CD4-positive, CD25-positive, alpha-beta regulatory T cell (primary cell): ENCODE measurements at places on chromosomes 6 and 20. TPM values are rescaled to one million over a fixed set of nuclear protein-coding genes. Genes with fewer than 3 reads are reported as not detected.
A peak's percentile ranks its signal among the peaks of the same experiment; 100 is the strongest.

CEP43 gene
- 8.6 TPM for polyA plus RNA-seq

FAXC gene
- not detected for polyA plus RNA-seq

GSTA3 gene
- not detected for polyA plus RNA-seq

VGLL2 gene
- not detected for polyA plus RNA-seq

DNA sequence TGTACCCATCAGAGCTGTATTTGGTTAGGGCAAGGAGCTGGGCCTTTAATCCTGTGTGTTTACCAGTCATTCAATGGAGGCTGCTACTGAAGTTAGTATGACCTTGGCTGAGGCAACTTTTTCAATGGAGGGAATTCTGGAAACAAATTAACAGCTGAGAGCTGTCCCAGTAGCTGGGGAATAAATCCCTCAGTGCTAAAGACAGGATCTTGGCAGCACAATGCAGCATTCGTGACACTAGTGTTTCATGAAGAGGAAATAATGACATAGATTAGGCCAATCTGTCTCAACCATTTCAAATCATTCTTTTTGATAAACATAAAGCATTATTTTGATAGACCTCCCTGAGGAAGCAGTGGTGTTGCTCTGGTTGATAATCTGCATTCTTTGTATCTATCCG is 42.9 kb downstream of the GRM1 start:
- no peaks in the 10 kb centered on the region for H3K27me3 ChIP-seq
- H3K36me3 ChIP-seq = no peaks in the 10 kb centered on the region
- H3K4me1 ChIP-seq = no peaks in the 10 kb centered on the region

DNA sequence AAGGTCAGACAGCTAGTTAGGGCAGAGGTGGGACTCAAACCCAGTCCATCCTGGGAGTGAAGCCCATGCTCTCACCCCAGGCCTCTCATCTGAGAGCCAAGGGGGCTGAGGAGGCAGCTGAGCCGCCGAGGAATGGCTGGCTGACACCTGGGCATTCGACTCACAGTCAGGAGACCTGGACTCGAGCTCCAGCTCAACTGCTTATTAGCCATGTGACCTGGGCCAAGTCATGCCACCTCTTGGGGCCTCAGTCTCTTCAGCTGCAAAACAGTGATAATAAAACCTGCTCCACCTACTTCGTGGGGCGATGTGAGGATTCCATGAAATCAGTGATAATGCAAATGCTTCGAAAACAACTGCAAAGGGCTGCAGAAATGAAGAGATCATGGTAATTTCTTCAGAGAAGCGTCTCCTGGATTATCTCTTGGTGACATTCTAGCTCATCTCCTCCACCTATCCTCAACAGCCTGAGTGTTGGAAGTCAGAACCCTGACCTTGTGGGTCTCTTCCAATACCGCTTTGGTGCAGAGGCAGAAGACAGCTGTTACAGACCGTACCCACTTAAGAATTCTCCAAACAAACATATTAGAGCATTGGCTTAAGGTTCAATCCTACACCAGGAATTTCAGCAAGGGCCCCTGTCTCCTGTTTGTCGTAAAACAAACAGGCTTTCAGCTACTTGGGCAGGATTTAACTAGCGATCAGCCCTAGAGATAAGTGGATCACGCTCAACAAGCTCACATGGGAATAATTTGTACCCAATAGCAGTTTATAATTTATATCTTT is 60.0 kb upstream of the PIM1 start:
- H3K36me3 ChIP-seq = no peaks in the 10 kb centered on the region
- DNase-seq = no peak
- H3K4me3 ChIP-seq = no peak overlapping the region
- H3K27me3 ChIP-seq = no peaks in the 10 kb centered on the region

DNA sequence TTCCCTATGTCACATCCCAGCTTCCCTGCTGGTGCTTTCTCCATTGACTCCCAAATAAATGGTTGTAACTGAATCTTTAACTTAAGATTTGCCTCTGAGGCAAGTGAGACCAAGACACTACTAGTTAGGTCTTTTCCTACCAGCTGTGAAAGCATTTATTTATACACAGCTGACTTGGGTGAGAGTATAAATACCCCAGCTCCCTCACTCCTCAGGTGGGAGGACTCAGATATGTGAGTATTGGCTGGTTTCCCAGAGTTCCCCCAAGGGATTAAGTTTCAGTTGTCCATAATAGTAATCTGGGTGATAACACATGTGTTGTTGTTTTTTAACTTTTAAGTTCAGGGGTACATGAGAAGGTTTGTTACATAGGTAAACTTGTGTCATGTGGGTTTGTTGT is 49.8 kb downstream of the CFAP61 start:
- H3K4me3 ChIP-seq = no peak overlapping the region
- DNase-seq = no peak
- H3K4me1 ChIP-seq = no peaks in the 10 kb centered on the region
- H3K27me3 ChIP-seq = peaks cover 2% of the 10 kb centered on the region

DNA sequence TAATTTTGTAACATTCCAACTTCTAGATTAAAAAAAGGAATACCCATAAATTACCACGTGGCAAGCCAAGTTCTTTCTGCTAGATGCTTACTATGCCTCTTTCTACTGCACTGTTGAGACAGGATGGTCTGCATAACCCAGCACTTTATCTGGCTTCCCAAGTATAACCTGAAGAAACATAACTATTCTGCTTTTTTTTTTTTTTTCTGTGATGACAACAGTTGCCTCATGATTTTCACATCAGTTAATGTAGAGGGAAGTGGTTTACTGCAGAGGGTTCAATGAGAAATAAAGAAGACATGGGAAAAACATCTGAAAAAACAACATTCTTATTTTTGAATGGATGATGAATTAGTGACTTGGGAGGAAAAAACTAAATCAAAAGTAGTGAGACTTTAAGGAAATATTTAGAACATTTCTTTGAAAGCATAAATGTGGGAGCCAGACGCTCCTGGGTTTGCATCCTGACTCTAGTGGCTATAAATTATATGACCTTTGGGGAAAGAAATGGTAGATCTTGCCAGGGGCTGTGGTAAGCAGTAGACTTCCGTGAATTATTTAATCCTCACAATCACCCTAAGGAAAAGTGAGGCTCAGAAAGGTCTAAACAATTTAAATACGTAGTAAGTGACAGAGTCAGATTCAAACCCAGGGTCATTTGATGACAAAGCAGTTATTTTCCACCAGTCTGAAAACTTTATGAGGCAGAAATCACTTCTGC is 230.7 kb downstream of the PHACTR1 start:
- no peaks in the 10 kb centered on the region for H3K36me3 ChIP-seq
- no peaks in the 10 kb centered on the region for H3K4me1 ChIP-seq
- DNase-seq = no peak
- H3K27ac ChIP-seq = no peak overlapping the region

- no peak for DNase-seq
- H3K36me3 ChIP-seq = peaks cover 24% of the 10 kb centered on the region
- peak overlapping the region; percentile 76 for H3K27ac ChIP-seq
- peak overlapping the region; percentile 96 for H3K4me3 ChIP-seq
- H3K4me1 ChIP-seq = peaks cover 57% of the 10 kb centered on the region
Measured at GRCh38 chr20:36644706-36645095, 1.3 kb downstream of the SLA2 start.

DNA sequence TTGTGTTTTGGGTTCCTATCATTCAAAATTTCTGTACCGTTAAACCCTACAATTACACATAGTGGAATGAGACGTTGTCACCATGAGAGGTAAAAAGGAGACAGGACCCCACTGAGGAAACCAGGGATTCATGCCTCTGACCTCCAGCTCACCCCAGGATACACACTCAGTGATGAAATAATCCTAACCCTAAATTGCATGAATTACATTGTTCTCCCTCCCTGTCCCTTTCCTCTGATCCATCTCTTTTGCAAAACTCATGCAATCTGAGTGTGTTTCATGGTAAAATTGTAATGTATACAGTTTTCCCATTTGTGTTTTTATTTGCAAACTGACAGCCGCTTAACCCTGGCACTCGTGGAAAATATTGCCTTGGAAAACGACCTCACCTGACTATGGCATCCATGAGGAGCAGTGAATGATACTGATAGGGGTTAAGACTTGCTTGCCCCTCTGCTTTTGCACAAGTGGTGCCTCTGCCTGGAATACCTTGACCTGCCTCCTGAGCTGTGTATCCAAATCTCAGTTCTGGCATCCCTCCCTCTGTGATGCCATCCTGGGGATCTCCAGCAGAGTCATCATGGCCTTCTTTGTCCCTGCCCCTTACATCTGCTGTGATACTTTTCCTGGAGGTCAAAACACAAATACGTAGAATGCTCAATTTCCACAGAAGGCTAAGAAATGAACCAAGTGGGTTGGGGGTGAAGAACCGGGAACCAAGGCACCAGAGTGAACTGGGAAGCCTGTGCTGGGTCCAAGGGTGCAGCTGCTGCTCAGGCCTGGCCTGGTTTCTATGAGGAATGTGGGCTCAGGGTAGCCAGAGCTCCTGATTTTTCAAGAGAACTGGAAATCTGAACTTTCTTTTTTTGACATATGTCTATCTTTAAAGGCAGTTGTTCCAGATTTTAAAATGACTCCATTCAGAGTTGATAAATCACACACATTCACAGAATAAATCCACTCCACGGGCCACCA is 211.6 kb upstream of the ZNF217 start:
- H3K36me3 ChIP-seq = no peaks in the 10 kb centered on the region
- DNase-seq = no peak
- no peaks in the 10 kb centered on the region for H3K4me1 ChIP-seq
- H3K27me3 ChIP-seq = no peaks in the 10 kb centered on the region
